ENCODE measurements at places on chromosomes 11 and 22.

GRCh38 chr22:45864959-45865476, 111.9 kb downstream of the WNT7B start:
- DNase-seq = no peak
- H3K4me1 ChIP-seq = peaks cover 12% of the 10 kb centered on the region
- H3K27ac ChIP-seq = no peak overlapping the region
- no peaks in the 10 kb centered on the region for H3K36me3 ChIP-seq

DNA sequence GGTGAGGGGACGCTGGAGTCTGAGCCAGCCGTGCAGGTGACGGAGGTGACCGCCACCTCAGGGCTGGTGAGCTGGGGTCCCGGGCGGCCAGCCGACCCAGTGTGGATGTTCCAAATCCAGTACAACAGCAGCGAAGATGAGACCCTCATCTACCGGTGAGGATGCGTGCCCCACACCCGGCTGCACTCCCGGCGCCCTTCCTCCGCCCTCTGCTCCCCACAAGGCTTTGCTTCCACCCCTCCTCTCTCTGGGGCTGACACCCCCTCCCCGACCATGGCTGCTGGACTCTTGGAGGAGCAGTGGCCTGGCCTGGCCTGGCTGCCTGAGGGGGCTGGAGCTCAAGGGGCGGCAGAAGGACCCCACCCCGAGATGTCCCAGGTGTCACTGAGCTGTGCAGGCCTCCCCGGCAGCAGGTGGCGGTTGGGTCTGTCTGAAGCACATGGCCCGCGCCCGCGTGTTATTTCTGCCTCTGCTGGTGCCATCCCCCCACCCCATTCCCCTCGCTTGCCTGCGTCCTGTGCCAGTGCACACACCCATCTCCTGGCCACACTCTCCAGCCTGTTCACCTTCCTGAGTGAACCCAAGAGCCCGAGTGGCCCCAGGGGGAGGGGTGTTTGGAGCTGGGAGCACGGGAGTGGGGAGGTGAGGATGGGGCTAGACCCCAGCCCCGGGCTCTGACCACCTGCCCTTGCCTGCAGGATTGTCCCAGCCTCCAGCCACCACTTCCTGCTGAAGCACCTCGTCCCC, 2.2 kb downstream of the LRFN4 start:
- H3K4me3 ChIP-seq = no peak overlapping the region
- peaks cover 38% of the 10 kb centered on the region for H3K4me1 ChIP-seq
- DNase-seq = no peak

DNA sequence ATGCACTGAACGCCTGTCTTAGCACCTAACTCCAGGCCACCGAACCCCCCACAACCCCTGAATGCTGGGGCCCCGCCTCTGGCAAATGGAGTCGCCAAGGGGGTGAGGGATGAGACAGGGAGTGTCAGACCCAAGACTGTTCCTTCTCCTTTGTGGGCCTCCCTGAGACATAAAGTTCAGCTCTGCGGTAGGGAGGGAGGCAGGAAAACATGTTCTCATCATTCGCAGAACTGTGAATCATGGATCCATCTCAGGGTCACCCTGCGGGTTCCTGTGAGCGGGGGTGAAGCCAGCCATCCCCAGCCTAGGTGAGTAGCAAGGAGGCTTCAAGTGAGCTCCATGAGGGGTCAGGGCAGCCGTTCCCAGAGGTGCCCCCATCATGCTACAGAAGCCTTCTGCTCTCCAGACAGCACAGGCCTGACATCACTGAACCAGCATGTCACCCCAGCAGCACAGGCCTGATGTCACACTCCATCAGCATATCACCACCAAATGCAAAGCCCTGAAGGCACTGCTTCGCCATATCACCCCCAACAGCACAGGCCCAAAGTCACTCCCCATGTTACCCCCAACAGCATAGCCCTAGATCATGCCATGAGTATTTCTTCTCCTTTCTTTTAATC, 27.2 kb downstream of the TMPRSS6 start:
- peaks cover 5% of the 10 kb centered on the region for H3K4me1 ChIP-seq
- peaks cover 4% of the 10 kb centered on the region for H3K27me3 ChIP-seq
- H3K4me3 ChIP-seq = no peak overlapping the region
- no peak overlapping the region for H3K27ac ChIP-seq

DNA sequence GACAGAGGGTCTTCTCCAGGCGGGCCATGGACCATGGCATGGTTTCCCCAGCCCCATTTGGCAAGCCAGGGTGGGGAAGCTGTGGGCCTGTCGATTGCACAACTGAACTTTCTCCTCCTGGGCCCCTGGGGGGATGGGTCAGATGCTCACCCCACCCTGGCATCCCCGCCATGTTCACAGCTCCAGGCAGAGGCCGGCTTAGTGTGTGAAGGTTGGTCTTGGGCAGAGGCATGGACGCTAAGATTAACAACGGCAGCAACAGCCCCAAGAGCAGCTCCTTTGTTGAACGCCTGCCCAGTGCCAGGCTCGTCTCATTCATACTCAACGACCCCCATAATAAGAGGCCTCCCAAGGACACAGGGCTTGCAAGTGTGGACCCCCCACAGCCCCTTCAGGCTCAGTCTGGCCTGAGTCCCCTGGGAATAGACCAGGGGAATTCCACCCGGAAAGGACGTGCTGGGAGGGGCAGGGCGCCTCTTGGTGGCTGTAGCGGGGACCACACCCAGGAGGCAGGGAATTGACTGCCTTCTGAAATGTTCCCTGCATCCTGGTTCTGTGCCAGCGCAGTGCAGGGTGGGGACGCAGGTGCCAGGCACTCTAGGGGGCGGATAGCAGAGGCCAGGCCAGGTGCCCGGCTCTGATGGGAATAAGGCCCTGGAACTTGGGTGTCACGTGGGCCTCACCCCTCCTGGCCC, 8.3 kb downstream of the TSPO start:
- H3K27ac ChIP-seq = no peak overlapping the region
- no peaks in the 10 kb centered on the region for H3K4me1 ChIP-seq
- no peak overlapping the region for H3K4me3 ChIP-seq
